ENCODE measurements at places on chromosomes 4 and X.

GRCh38 chr4:129929052-129929451 is 833.1 kb downstream of the C4orf33 start:
- no peak for DNase-seq

DNA sequence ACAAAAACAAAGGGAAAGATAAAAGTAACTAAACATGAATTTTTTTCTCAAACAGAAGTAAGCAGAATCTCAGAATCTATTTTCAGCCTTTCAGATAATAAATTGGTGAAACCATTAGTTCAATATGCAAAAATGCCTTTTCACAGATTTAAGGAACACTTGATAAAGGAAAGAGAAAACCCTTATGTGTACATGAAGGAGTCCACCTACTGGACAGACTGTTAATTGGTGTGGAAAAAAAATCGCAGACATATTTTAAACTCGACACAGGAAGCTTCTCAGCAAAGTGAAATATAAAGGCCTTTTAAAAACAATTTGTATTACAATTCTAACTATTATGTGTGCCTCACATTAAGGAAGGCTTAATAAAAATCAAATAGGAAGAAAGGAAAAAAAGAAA is 22.3 kb downstream of the COX7B2 start:
- no peak for DNase-seq

DNA sequence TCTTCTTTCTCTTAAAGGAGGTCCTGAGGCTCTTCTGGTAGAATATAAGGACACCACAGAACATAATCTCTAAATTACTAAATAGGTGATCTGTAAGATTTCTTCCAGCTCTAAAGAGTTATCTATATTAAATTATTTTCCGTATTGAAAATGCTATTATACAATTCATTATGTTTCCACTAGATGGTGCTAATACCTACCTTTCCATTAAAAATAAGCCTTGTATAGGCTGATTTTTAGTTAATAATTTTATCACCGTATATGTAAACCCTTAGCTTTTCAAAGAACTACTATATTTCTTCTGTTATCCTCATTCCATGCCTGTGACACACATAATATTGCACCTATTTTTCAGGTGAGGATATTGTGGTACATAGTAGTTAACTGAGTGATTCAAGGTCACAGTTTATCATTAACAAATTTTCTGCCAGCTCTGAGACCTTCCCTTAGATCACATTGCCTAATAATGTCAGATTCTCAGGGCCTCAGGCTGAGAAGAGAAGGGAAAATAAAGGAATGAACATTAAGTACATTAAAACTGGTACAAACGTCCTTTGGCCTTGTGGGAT is 138.8 kb downstream of the TEX11 start:
- no peak for DNase-seq

DNA sequence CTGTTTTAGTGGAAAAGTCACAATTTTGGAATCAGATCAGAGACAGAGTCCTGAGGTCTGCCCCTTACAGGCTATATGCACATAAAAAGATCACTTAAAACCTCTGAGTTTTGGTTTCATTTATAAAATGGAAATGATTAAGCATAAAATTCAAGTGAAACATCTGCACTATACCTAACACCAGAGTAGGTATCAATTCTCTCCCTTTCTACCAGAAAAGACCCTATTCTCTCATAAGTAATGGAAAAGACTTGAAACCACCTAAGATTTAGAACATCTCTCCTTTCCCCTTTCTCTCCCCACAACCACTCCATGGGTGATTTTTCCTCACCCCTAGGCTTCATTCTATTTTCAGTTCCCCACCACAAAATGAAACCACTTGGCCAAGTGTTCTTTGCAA is 907 bp downstream of the LHFPL1 start:
- no peak for DNase-seq

- DNase-seq: no peak
Observed at GRCh38 chr4:42588909-42589308, 68.0 kb downstream of the ATP8A1 start.

- peak; percentile 12 for DNase-seq
Observed at GRCh38 chrX:135477576-135477975, 42.9 kb upstream of the INTS6L start.

DNA sequence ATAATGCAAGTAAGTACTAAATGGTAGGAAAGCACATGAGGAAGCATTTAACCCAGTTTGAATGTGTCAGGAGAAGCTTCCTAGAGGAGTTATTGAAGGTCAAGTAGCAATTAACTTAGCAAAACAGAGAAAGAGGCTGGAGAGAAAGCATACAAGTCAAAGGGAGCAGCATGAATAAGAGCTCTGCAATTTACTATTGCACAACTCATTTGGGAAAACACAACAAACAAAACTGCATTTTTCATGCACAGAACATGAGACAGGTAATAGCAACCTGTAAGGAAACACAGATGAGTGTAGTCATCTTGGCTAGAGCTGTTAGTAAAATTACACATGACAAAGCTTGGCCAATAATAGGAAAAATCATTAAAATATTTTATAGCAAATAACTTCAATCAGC is 538.1 kb downstream of the PPP4R3C start:
- DNase-seq: no peak

DNA sequence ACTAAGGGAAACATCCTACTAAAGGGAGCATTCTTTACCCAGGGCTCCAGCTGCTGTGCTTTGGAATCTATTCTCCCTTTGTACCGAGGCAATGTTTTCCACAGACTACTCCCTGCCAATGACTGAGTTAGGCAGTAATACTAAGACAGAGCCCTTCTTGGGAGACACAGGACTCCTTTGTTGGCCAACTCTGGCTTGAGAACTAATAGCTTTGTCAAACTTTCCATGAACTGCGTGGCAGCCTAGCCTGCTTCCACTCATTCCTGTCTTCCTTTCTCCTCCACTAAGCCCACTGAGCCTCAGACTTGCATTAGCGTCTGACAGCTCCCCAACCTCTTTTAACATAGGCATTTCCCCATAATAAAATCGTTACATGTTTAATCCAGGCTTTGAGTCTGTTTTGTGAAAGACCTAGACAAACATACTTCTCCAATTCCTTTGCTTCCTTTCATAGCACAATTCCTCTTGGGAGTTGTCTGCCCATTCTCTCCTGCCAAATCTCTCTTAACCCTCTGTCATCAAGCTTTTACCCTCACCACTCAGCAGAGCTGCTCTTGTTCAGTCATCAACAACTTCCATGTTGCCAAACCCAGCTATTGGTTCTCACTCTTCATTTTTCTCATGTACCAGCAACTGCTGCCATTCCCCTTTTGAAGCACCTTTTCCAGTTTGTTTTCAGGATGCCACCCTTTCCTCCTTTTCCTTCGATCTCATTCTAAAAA is 300.3 kb upstream of the IGFBP7 start:
- DNase-seq: no peak

GRCh38 chrX:346034-346813 is 27.6 kb upstream of the GTPBP6 start:
- DNase-seq: no peak

GRCh38 chr4:169745291-169745690 is 12.5 kb downstream of the HPF1 start:
- no peak for DNase-seq

DNA sequence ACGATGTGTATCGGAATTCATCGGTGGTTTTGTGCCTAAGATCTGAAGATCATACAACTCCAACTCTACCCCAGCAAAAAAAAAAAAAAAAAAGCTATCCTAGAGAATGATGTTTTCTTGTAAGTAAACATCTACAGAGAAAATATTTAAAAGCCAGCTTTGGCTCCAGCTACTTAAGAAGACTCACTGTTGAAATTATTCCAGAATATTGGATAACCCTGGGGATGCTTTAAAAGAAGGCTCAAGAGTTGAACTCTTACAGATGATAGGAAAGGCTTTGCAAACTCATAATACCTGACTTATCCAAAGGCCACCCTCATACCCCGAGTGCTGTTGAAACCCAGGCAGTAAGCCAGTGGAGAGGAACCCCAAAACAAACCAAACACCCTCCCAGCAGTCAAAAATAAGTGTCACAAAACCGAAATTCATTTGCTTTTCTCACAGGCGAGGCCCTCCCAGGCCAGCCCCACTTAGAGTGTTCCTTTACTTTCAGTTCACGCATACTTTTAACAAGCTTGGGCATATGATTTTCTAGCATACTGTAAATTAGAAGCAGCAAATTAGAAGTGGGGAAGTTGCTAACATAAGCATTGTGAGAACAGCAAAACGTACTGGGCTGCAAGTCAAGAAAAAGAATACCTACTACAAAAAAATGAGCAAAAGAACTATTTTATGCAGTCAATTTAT is 2.7 kb upstream of the AMELX start:
- DNase-seq: no peak

- DNase-seq: peak; percentile 57
Observed at GRCh38 chrX:154409222-154409871, at the start of gene DNASE1L1. DNASE1L1 (minus strand) TSS chrX:154409254; CDS start chrX:154405568, 3,686 bp downstream.

- no peak for DNase-seq
Observed at GRCh38 chr4:146041139-146042004, 102.7 kb upstream of the ZNF827 start.

DNA sequence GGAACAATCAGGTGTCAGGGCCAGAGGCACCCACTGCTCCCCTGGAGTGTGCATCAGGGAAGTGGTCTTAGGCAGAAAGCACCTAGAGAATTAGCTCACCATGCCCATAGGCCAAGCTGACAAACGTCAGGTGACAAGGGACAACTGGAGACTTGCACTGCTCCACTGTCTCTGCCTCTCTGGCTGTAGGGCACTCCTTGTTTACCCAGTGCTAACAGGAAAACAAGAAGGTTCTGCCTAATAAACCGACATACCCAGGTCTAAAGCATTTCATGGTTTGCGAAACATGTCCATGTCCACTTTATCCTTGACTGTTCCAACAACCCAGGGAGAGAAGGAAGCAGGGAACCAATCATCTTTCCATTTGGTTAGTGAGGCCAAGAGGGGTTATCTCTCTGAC is 92.5 kb upstream of the MAMLD1 start:
- no peak for DNase-seq

- no peak for DNase-seq
Observed at GRCh38 chr4:71360844-71361243, 22.0 kb downstream of the SLC4A4 start.

DNA sequence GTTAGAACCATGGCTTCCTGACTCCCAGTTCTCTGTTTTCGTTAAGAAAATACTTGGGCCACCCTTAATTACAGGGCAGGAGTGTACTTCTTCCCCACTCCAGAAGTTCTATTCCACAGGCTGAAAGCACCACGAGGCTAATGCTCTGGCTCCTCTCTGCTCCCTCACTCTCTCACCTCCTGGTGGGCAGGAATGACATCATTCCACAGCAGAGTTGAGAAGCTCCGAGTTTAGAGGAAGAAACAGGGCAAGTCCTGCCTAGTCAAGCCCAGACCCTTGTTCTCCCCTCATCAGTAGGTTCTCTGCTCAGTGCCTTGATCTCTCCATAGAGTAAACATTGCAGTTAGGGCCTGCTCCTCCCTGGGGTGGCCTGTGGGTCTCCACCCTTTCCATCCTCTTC is 343.8 kb upstream of the CLNK start:
- no peak for DNase-seq

DNA sequence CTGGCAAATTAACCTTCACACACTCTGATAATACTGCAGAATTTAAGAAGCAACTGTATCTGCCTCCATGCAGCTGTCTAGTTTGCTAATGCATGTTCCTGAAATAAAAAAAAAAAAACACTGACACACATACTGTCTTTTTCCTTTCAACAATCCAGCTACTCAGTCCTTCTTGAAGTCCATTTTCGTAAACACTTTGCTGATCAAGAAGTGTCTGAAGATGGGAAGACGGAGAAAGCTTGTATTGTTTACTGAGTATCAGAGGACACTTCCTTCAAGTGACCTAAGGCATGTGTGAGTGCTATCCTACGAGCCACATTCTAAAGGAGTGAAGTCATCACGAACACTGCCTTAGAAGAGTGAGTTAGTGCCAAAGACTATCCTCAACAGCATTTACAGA is 82.6 kb downstream of the LUZP4 start:
- no peak for DNase-seq

GRCh38 chrX:69357317-69357716 is 146.8 kb upstream of the NALF2 start:
- no peak for DNase-seq

- no peak for DNase-seq
Observed at GRCh38 chr4:12612876-12613275, 871.3 kb downstream of the RAB28 start.

DNA sequence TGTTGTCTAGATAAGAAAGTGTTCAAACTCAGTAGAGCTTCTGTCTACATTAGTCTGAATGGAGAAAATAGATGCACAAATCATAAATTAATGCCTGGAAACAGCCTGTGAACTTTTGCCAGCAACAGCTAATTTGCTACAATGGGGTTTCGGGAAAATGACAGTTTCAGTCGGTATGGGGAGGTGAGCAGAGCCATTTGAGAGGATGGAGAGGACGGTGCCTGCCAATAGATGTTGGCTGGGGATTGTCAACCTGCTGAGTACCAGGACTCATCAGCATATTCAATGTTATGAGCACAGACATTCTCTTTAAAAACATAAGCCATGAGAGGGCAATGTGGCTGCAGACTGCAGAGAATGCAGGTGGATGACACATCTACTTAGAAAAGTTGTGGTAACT is 230.3 kb upstream of the PCDH18 start:
- DNase-seq: no peak

GRCh38 chrX:49701933-49702332 is 6.1 kb upstream of the PAGE1 start:
- DNase-seq: no peak

DNA sequence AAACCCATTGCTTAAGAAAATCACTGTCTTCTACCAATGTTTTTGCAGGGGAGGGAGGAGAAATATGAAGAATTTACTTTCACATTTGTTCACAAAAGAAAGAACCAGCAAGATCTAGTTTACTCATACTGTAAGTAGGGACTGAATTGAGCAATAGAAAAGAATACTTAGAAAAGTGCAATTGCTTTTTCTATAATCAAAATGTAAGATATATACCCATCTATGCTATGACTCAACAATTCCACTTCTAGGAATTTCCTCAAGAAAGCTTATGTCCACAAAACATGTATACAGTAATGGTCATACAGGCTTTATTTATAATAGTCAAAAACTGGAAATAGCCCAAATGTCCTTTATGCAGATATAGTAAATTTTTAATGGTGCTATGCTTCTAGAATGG is 196.4 kb downstream of the LRBA start:
- DNase-seq: no peak

DNA sequence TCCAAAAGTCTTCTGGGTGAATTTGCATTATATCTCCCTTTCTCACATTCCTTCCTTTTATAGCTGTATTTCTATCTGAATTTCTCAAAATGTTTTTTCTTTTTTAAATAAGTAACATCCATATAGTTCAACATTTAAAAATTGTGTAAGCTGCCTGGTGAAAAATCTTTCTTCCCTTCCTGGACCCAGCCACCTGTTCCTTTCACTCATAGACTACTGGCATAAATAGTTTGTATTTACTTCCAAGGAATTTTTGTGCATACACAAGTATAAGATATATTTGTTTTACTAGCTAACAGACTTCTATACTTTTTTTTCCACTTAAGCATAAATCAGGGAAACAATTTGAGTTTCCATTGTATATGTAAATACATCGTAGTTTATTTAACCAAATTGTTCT is 35.7 kb downstream of the PACRGL start:
- no peak for DNase-seq

Data from stimulated activated naive CD8-positive, alpha-beta T cell treated with anti-CD3 and anti-CD28 coated beads, Interleukin-15, Interleukin-2, amounts not matched to agents 100 U/mL and 50 U/mL, for 24 hours (primary cell).